ENCODE measurements at places on chromosomes 1 and 21.

DNA sequence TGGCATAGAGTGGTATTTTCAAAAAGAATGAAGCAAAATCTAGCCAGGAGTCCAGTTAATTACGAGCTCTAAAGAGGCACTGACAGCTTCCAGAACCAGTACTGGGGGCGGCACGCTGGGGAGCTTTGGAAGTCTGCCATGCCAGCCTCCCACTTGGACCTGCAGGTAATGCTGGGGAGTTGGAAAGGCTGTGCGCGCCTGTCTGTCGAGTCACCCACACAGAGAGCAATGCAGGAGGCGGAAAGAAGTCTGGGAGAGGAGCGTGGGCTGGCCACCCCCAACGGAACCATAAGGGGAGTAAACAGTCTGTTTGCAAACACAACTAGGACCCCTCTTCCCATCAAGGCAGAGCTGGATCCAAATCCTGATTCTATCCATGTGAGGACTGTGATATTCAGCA, 84.5 kb downstream of the BEND5 start:
- DNase-seq, result no peak

GRCh38 chr1:107926436-107927080, 38.4 kb downstream of the VAV3 start:
- DNase-seq, result no peak

GRCh38 chr1:231099996-231100767, 60.1 kb upstream of the FAM89A start:
- no peak for DNase-seq

- no peak for DNase-seq
These were observed 303.3 kb upstream of the ESRRG start for GRCh38 chr1:217026531-217026930.

- no peak for DNase-seq
These were observed 21.3 kb upstream of the SARS1 start for GRCh38 chr1:109192433-109192832.

- peak; percentile 79 for DNase-seq
These were observed 61.0 kb downstream of the IER5 start for GRCh38 chr1:181149326-181150125.

DNA sequence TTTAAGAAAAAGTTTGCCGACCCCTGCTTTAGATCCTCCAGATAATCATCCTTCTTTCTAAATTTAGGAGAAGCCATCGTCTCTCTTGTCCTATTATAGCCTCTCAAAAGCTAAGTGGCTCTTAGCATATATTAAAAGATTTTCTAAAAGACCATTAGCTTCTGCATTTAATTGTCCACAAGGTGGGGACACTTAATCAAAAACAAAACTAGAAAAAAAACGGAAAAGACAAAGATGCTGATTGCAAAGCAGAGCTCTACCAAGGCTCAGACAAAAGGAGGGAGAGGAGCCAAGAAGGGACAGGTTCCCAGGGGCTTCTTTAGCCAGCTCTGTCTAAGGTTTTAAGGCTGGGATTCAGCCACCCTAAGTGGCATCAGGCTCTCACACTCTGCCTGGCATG, 128.3 kb upstream of the HMGB4 start:
- no peak for DNase-seq

DNA sequence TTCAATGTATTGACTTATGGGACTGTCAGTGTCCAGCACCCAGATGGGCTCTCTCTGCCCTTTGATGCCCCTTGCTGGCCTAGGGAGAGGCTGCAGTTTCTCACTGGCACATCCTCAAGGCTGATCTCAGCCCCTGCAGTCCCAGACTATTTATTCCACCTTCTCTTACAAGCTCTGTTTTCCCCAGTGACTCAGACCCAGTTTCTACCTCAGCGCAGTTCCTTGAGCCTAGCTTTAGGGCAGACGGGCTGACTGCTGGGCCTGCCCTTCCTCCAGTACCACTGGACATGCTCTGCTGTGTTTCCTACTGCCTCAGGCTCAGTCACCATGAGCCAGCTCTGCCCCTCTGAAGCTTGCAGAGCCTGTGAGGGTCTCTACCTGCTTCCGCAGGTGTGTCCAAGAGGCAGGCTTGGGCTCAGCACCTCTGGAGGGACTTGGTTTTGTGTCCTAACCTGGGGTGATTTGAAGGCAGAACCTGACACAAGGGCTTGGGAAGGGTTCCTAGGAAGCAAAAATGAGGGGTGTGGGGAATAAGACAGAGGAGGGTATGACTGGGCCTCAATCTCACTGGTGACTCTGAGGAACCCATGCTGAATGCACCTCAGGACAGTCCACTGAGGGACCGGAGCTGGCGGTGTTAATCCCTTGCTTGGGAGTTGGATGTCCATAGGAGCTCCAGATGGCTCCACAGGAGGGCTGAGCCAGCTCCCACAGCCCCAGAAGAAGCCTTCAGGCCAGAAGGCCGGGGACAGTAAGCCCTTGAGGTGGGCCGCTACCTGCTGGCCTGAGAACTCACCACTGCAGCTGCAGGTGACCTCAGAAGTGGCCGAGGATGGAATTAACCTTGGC, 689.9 kb downstream of the MATN1 start:
- no peak for DNase-seq

GRCh38 chr1:31394584-31395193, 18.3 kb upstream of the SERINC2 start:
- DNase-seq, result peak; percentile 86

DNA sequence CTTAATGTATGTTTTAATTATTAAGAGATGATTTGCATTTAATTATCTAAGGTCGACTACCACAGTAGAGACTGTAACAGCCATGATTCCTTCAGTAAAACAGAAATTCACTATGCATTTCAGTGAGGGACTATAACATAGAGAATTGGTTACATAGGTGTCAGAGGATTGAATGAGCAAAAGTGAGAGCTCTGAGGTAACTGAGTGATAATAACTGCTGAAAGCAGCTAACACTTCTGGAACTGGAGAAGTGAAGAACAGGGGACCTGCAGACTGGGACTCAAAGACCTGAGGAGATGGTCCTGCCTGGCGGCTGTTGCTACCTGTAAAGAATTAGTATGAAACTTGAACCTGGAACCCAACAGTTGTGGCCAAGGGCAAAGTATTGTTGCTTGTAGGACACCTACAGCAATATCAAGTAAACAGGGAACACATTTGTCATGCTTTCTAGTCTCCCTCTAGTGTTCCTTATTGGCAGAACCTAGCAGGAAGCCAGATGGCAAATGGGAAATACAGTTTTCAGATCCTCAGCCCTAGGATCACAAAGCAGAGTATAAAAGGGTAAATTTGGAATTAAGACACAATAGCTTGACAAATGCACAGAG, 110.6 kb downstream of the HS2ST1 start:
- no peak for DNase-seq

GRCh38 chr1:59071289-59071688, 225.6 kb upstream of the FGGY start:
- peak; percentile 49 for DNase-seq

GRCh38 chr1:233707153-233707879, 93.4 kb downstream of the KCNK1 start:
- no peak for DNase-seq

DNA sequence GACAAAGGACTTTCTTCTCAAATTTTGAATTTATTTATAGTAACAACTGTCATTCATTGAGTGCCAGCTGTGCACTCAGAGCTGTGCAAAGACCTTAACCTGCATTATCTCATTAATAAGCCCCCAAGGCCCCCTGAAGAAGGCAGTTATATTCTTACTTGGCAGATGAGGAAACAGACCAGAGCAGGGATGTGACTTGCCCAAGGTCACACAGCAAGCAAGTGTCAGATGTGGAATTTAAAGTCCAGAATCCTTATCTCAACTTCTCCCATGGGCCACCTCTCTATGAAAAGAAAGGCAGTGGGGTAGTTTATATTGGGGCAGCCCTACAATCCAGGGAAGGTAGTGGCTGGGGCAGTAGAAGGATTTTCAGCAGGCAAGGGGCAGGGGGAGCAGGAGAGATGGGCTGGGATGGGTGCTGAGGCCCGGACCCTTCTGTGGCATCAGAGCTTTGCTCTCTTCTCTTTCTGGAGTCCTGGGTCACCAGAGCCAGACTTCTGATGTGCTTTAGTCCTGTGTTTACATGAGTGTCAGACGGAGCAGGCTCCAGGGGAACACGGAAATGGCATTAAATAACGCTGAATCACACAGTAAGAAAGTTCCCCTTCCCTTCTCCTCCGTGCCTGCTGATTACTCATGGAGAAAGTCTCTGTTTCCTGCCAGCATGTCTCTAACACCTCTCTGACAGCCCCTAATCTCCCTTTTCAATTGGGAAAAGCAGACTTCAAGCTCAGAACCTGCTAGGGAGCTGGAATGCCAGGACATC, 39.5 kb downstream of the EPHB2 start:
- no peak for DNase-seq

- DNase-seq, result no peak
These were observed 26.9 kb upstream of the RCC2 start for GRCh38 chr1:17466359-17466758.

DNA sequence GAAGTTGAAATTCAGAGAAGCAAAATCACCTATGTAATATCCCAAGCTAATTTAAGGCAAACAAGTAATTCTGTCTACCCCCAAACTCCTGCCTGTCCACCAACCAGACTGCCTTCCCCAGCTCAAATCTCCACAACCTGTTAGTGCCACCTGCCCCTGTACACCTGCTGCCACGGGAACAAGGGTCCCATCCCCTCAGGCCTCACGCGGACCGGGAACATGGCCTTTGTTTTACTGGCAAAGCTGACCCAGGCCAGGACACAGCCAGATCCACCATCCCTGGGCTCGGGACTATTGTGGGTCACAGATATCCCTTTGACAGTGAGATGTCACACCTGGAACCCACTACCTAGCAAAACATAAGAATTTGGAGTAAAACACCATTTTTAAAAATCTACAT, 139.3 kb upstream of the SGIP1 start:
- no peak for DNase-seq

GRCh38 chr1:65235867-65236805, 73.2 kb upstream of the DNAJC6 start:
- no peak for DNase-seq

DNA sequence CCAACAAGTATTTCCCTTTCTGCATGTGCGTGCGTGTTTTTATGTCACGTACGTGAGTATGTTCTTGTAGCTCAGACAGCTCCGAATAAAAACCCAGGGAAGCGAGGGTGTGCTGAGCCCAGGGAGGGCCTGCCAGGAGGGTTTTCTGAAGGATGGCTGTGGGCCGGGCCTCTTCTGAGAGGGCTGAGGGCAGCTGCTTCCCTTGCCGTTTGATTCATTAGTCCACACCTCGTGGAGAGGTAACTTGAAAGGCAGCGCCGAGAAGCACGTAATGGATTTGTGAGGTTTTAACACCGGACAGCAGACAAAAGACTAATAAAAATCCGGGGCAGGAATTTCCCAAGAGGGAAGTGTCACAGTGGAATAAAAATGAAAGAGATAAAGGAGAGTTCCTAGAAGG, 29.5 kb downstream of the CD247 start:
- peak; percentile 37 for DNase-seq

- no peak for DNase-seq
These were observed 18.1 kb downstream of the RGS2 start for GRCh38 chr1:192826791-192827546.

- no peak for DNase-seq
These were observed 87.6 kb downstream of the GFI1 start for GRCh38 chr1:92399076-92399475.

GRCh38 chr1:36352910-36353878, 29.7 kb upstream of the EVA1B start:
- no peak for DNase-seq

- no peak for DNase-seq
These were observed 127.1 kb downstream of the SLC30A10 start for GRCh38 chr1:219801156-219801820.

GRCh38 chr1:39406533-39407450, 84.6 kb upstream of the BMP8A start:
- DNase-seq, result no peak

- no peak for DNase-seq
These were observed 73.4 kb upstream of the SYT6 start for GRCh38 chr1:114227059-114227458.

- no peak for DNase-seq
These were observed 1.9 kb upstream of the FOXJ3 start for GRCh38 chr1:42336978-42337377.

GRCh38 chr21:42570362-42570761, 56.7 kb downstream of the SLC37A1 start:
- DNase-seq, result no peak

DNA sequence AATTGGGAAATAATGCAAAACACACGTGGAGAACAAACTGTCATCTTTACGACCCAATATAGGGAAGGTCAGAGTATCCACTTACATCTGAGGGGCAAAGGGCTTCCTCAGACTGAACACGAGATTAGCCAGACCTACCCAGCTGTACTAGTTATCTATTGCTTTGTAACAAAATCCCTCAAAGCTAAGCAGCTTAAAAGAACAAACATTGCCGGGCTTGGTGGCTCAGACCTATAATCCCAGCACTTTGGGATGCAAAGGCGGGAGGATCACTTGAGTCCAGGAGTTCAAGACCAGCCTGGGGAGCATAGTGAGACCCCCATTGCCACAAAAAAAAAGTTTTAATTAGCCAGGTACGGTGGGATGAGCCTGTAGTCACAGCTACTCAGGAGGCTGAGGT, 262.8 kb downstream of the LTN1 start:
- no peak for DNase-seq

DNA sequence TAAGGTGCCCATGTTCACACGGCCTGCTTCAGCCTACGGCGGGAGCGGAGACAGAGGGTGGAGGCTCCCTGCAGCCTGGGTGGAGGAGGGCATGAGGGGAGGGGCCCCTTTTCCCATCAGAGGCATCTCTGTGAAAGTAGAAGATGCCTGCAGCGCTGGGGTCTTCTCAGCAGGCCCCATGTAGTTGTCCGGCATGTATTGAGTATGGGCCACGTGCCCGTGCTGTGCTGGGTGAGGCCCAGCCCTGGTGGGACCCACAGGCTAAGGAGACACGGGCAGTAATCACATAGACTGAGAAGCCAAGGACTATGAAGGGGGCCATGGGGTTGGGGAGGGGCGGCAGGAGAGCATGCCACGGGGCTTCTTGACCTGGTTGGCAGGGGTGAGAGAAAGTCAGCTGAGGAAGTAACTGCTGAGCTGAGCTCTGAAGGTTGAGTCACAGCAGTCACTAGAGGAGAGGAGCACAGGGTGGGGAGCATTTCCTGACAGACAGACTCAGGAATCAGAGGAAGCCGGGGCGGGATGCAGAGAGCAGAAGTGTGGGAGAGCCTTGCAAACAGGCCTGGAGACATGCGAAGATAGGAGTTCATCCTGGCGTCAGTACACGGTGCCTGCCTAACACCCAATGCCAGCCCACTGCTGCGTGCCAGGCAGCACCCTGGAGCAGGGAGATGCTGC, 21.6 kb downstream of the PSEN2 start:
- no peak for DNase-seq

- DNase-seq, result no peak
These were observed 24.9 kb upstream of the CTBS start for GRCh38 chr1:84598846-84599741.

DNA sequence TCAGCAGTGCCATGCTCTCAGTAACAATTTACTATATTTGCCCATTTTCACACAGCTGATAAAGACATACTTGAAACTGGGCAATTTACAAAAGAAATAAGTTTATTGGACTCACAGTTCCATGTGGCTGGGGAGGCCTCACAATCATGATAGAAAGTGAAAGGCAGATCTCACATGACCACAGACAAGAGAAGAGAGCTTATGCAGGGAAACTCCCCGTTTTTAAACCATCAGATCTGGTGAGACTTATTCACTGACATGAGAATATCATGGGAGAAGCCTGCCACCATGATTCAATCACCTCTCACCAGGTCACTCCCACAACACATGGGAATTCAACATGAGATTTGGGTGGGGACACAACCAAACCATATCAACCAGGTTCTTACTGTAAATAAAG, 112.1 kb upstream of the C1orf87 start:
- no peak for DNase-seq

GRCh38 chr21:41663805-41664788, 102.8 kb downstream of the RIPK4 start:
- no peak for DNase-seq

GRCh38 chr21:35652196-35652595, 408.1 kb downstream of the SETD4 start:
- no peak for DNase-seq
